GM06990 (cell line): ENCODE measurements at places on chromosomes 2 and 18.
A peak's percentile ranks its signal among the peaks of the same experiment; 100 is the strongest.

DNA sequence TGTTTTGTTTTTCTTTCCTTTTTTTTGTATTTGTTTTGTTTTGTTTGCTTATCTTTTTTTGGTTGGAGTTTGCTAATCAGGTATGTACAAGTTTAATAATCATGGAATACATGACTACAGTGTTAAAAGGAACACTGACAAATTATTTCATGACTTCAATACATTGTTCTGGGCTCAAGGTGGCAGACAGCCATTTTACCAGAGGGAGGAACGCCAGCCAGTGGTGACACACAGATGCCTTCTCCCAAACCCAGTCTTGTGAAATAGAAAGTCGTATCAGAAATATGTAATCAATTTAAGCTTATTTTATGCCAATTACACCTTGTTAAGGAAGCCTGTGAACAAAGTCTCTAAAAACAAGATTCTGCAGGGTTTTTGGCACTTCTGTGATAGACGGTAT is 264.0 kb upstream of the EPHA4 start:
- DNase-seq: no peak

- no peak for DNase-seq
These were observed 2.2 kb upstream of the IL1RN start for GRCh38 chr2:113124984-113125855.

GRCh38 chr2:148103946-148104345 is 83.1 kb downstream of the MBD5 start:
- DNase-seq: no peak

GRCh38 chr18:24602201-24602600 is 141.8 kb downstream of the HRH4 start:
- DNase-seq: no peak

DNA sequence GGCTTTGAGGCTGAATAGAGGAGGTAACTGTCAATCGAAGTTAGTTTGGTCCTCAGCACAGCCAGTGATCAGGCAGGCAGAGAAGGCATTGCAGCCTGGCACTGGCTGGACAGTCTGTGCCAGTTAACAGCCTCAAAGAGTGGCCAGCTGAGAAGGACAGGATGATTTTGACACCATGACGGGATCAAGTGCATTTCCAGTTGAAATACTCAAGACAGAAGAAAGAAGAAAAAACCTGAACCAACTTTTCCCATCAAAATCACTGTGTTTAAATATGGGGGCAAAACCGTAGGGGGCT is 96.7 kb upstream of the ZCCHC2 start:
- DNase-seq: no peak

- DNase-seq: no peak
These were observed 163.8 kb upstream of the MYCN start for GRCh38 chr2:15776629-15776919.

DNA sequence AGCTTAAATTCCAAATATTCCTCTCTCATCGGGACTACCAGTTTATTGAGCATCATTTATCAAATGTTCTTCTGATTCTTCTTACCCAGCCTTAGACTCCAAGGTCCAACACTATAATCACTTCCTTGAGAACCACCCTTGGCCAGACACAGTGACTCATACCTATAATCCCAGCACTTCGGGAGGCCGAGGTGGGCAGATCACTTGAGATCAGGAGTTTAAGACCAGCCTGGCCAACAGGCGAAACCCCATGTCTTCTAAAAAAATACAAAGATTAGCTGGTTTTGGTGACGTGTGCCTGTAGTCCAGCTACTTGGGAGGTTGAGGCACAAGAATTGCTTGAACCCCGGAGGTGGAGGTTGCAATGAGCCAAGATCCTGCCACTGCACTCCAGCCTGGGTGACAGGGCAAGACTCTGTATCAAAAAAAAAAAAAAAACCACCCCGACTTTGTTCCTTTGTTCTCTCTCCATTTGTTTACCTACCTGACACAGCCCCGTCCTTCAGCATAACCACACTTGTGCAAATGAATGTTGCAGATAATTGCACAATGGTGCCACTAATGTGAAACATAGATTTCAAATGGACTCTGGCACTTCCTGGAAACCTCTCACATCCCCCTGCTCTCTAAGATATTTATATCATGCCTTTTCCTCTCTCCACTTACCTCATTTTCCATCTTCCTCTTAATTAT is 38.9 kb upstream of the LPIN2 start:
- no peak for DNase-seq

DNA sequence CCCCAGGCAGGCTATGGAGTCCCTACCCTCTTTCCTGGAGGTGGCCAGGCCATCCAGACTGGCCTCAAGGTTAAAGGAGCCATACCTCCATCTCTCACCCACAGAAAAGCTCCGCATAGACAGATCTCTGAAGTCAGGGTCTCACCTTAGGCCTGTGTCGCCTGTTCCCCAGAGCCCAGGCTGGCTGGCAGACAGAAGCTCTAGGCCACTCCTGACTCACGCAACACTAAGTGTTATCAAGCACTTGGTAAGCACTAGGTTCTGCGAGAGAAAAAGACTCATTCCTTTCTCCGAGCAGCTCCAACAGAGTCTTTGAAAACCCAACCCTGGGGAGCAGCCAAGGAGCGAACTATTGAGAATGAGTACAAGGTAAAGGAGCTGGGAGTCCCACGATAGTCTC is 6.1 kb downstream of the SMAD7 start:
- DNase-seq: no peak

DNA sequence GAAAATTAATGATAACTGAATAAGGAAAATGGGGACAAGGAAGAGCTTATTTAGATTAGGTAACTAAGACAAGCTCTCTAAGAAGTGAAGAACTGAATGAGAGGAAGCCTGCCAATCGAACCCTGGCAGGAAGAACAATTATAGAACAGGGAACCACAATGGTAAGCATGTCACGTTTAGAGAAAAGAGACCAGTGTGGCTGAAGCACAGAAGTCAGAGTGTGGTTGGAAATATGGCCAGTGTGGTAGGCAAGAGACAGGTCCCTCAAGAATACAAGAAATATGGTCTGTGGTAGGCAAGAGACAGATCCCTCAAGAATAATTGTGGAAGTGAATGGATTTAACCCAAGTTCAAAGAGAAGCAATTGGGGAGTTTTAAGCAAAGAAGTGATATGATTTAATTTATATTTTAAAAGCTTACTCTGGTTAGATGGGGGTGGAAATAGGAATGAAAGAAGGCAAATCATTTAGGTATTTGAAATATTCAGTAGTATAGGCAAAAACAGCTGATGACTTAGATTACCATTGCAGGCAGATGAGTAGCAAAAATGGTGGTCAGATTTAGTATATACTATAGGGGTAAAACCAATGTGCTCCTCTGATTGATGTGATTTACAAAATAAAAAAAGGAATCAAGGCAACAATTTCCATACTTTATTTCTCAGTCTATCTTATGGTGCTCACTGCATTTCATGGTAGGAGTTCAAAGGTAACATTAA is 38.8 kb upstream of the ERMN start:
- peak; percentile 49 for DNase-seq

DNA sequence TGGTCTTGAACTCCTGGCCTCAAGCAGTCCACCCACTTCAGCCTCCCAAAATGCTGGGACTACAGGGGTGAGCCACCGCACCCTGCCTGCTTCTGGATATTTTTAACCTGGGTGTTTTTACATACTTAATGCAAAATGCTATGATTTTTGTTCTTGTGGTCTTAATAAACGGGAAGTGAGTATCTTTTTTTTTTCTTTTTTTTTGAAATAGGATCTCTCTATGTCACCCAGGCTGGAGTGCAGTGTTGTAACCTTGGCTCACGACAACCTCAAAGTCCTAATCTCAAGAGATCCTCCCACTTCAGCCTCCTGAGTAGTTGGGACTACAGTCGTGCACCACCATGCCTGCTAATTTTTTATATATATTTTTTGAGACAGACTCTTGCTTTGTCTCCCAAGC is 19.2 kb upstream of the ASXL2 start:
- DNase-seq: peak; percentile 11

GRCh38 chr2:42135381-42136312 is 33.5 kb upstream of the EML4 start:
- DNase-seq: no peak

GRCh38 chr2:204896146-204896545 is 350.9 kb downstream of the PARD3B start:
- DNase-seq: peak; percentile 14

DNA sequence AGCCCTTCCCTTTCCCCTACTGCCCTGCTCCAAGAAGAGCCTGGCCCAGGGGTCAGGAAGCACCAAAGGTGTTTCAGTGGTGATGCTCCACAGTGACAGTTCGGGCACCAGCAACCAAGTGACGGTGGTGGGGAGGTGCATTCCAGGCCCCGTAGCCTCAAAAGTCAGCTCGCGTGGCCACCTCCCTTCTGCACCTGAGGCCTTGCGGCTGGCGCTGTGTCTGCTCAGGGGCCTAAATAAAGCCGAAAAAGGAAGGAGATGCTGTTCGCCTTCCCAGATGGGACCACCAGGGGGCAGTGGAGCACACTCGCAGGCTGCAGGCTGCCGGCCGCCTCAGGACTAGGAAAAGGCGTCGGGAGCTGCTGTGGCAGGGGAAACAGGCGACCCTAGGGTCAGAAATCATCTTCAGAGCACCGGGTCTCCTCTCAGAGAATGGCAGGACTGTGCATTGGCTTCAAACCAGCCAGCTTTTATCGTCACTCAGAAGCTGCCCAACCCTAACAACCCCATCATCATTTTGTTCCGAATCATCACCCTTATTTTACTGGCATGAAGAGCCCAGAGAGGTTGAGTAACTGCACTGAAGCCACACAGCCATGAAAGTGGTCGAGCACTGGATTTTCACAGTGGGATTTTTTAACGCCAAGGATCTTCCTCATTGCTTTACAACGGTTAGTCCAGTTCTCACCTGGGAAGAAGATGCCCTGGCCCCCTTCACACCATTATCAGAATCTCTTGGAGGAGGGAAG is 213.0 kb upstream of the CELF4 start:
- DNase-seq: peak; percentile 6

- DNase-seq: no peak
These were observed 950.6 kb upstream of the LRATD1 start for GRCh38 chr2:13681936-13682335.

- no peak for DNase-seq
These were observed 137.2 kb upstream of the CXCR4 start for GRCh38 chr2:136255127-136255526.

DNA sequence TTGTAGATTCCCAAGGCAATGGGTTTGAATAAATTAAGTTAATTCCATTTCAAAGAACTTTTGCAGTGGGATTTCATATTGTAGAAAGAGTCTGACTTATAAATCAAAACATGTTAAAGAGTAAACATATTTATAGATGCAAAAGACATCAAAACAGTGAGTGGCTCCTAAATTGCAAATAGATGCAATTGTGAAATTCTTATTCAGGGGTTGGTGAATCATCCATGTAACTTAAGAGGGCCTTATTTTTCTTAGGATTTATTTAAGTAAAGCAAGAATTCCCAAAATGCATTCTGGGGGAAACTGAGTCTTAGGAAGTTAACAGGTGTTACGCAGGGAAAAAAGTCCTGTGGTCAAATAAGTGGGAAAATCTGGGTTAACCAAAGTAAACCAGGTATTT is 11.3 kb downstream of the TANC1 start:
- DNase-seq: no peak

- DNase-seq: peak; percentile 69
These were observed 57.8 kb downstream of the PKDCC start for GRCh38 chr2:42105330-42106256.

- no peak for DNase-seq
These were observed 61.1 kb downstream of the PRKCE start for GRCh38 chr2:45712570-45712969.

GRCh38 chr18:11266781-11267480 is 117.6 kb upstream of the PIEZO2 start:
- no peak for DNase-seq

- no peak for DNase-seq
These were observed 233.7 kb upstream of the EPC2 start for GRCh38 chr2:148410899-148411298.

DNA sequence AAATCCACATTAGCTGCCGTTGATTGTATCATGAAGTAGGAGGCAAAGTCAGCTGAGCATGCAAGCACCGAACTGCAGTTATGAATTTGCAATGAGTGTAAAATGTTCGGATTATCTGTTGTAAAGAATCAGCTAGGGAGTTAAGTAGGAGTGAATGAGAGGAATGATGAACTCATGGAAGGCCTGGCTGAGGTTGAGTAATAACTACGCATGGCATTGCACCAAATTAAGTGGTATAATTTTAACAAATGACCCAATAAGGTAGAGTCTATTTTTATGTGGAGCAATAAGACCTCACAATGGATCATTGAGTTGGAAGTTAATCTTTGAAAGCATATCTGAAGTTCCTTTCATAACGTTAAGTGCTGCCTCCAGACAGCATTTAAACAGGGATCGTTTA is 288.2 kb upstream of the CHST9 start:
- no peak for DNase-seq

GRCh38 chr2:172226244-172227061 is 123.8 kb upstream of the DLX2 start:
- DNase-seq: no peak

DNA sequence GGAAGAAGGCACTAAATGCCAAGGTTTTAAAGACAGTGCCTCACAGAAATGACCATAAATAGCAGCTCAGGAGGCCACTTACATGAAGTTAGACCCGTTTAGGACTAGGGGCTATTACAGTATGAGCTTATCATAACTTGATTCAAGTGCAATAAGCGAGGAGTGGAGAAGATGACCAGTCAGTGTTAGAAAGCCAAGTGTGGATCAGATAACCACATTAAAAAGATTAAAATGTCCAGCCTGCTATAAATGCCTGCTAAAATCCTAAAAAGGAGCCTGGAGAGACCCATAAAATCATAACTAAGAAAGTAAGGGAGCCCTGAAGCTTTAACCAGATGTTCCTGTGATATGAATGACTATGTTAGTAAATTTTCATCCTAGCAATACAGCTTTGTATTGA is 117.5 kb upstream of the ZNF521 start:
- DNase-seq: no peak

DNA sequence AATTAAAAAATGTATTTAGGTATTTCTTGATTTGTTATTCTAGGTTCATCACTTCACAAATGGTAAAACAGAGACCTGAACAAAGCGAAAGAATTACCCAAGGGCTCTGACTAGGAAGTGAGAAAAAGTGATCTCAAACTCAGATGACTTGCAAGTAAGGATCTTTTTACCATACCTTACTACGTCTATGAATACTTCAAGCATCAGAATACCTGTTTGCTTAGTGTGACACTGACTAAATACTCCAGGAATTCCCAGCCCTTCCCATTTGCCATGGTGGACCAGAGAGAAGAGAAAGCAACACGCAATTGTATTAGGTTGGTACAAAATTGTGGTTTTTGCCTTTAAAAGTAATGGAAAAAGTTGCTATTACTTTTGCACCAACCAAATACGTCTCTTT is 35.8 kb upstream of the FIGN start:
- no peak for DNase-seq

- no peak for DNase-seq
These were observed 100.2 kb downstream of the AGAP1 start for GRCh38 chr2:235594041-235594440.
